ENCODE measurements at places on chromosomes 5 and 9.
A peak's percentile ranks its signal among the peaks of the same experiment; 100 is the strongest.

GRCh38 chr5:74452856-74453255 lies 187.7 kb downstream of the ENC1 start:
- ATAC-seq: no peak

GRCh38 chr9:79693750-79694149 lies 122.0 kb downstream of the TLE4 start:
- no peak for ATAC-seq

GRCh38 chr5:177473443-177474001 lies at the start of gene DBN1:
Gene DBN1, minus strand, starts transcription at chr5:177473634. Its CDS starts 113 bp downstream, at chr5:177473521.
- peak; percentile 65 for ATAC-seq

DNA sequence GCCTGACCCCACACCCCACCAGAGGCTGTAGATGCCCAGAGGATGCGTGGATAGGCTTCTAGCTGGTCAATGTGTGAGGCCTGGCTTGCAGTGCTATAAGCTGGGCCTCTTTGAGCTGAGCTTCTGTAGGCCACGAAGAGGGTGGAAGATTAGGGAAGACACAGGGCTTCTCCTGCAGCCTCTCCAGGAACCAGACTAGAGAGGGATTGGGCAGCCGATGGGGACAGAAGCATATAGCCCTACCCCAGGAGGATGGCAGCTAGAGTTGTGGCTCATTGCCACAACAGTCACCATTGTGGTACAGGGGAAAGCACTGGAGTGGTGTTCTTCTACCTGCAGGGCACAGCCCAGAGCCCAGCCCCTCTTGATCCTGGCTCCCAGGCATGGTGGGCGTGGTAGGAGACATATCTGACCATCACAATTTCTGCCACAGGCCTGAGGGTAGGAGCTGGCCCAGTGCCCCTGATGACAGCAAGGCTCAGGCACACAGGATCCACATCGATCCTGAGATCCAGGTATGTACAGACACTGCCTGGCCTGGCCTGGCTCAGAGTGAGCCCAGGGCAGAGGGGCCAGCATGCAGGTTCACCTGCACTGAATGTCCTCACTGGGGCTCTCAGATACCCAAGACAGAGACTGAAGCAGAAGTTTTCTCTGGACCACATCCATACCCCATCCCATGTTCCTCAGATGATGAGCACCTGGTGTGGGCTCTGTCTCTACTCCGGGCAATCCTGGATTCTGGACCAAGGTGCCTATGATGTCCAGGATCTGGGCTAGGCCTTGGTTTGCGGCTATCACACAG lies 8.7 kb downstream of the PDLIM4 start:
- no peak for ATAC-seq

DNA sequence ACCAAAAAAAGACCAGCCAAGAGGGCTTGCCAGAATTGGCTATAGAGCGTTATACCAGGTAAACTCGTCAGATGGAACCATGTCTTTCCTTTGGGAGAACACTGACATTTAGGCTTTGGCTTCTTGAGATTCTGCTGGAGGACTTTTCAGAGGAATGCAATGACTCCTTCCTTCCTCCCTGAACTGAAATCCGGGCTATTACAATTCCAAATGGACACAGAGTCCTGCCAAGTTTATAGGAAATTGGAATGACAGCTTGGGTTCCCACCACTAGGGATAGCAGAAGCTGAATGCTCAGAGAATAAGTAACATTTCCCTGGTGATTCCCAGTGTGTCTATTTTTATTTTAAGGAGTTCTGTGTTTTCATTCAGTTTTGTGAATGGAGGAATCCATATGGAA lies 143.0 kb downstream of the FGF1 start:
- peak; percentile 79 for ATAC-seq

- no peak for ATAC-seq
Measured at GRCh38 chr5:159163027-159163700, 46.2 kb downstream of the RNF145 start.

DNA sequence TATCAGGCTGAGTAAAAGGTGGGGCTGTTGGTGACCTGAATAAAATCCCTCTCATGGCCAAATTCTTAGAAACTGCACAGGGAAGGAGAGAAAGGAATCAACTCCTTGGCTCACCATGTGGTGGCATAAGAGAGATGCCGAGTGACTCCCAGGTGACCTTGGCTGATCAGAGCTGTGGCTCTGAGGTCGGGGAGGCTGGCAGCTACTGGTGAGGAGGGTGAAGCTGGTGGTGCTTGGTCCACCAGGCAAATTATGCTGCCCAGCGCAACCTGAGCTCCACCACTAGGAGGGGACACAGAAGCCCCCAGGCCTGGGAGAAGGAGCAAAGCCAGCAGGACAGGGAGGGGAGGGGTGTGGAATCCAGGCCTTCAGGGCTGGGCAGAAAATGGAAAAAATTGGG lies 111.2 kb upstream of the IL12B start:
- ATAC-seq: no peak

GRCh38 chr9:113989714-113990569 lies 88.2 kb downstream of the AMBP start:
- no peak for ATAC-seq

DNA sequence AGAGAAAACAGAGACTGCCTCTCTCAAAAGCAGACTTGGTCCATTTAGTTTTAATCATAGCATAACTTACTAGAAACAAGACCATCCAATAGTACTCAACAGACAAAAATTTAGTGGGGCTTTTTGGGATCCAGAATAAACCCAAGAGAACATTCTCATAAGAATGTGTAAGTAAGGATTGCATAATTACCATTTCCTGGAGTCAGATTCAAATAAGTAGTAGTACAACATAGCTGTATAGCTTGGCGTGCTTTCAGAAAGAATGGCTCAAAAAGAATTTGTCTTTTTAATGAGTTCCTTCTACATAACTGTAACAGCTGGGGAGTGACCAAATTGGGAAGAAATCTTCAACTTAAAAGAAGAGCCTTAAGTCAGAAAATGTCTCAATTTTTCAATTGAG lies 145.4 kb downstream of the DENND1A start:
- ATAC-seq: no peak

DNA sequence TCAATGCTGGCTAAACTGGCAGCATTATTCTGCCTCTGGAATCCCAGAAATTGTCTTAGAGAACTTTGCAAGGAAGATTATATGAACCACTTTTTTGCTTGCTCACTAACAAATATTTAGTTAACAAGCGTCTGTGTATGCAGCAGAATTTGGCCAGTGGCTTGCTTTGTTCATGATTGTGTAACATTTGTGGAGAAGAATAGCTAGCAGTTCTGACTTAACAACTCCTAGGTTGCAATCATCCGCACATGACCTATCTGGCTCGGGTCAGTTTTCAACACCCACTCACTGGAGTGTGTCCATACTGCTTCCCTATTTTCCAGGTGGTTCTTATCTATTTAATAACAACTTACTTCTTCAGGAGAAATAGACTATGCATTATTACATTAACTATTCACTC lies 98.5 kb downstream of the SNX18 start:
- peak; percentile 91 for ATAC-seq

DNA sequence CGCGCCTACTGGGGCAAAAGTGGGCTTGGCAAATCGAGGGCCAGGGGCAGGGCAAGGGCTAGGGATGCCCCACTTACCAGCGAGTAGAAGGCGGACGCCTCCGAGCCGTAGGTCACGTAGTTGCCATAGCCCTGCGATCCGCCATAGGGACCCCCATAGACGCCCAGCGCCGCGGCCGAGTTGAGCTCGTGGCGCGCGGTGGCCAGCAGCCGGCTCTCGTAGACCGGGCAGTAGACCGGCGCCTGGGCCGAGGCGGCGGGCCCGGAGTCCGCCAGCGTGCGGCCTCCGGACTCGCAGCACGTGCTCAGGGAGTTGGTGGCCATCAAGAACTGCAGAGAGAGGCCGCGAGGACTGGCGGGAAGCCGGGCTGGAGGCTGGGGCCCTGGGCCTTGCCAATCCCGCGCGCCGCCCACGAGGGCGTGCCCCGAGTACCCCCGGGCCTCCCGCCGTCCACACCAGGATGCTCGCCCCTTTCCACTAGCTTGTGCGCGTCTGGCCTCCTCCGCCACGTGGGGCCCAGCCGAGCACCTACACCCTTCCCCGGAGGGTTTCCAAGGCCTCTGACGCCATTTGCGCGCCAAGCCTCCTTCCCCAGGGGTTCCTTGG lies 891 bp downstream of the IRX4 start:
- ATAC-seq: no peak

GRCh38 chr5:118611332-118611945 lies 376.9 kb downstream of the DTWD2 start:
- ATAC-seq: no peak

GRCh38 chr5:53083927-53084326 lies 25.6 kb downstream of the MOCS2 start:
- ATAC-seq: no peak

DNA sequence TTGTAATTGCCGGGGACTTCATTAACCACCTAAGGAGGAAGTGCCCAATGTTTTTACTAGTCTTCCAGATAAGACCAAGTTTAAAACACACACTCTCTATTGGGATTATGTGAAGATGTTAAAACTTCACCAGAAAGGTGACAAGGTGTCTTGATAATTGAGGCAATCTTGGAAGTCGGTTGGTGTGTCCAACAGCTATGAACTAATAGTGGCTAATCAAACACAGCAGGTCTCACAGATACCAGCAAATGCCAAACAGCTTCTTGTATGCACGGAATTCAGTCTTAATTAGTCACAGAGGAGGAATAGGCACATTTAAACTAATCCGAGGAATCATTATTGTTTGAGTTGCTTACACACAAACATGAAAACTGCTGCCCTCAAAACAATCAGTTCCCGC lies 214.5 kb downstream of the SEC61B start:
- no peak for ATAC-seq

GRCh38 chr9:136494531-136495215 lies 11.8 kb upstream of the SEC16A start:
- ATAC-seq: peak; percentile 60

- no peak for ATAC-seq
Measured at GRCh38 chr9:74940600-74940999, 12.1 kb downstream of the C9orf40 start.

GRCh38 chr9:109423877-109424276 lies 74.2 kb downstream of the PTPN3 start:
- ATAC-seq: no peak

- no peak for ATAC-seq
Measured at GRCh38 chr5:77431286-77431685, 60.8 kb downstream of the WDR41 start.

GRCh38 chr5:156396063-156396829 lies 69.3 kb downstream of the SGCD start:
- no peak for ATAC-seq

GRCh38 chr9:33737811-33738606 lies 57.4 kb upstream of the PRSS3 start:
- ATAC-seq: no peak

- ATAC-seq: peak; percentile 91
Measured at GRCh38 chr9:136400038-136400834, at the start of gene SNAPC4. Gene SNAPC4, minus strand, starts transcription at chr9:136400170. Its CDS starts 1,742 bp downstream, at chr9:136398428.

- peak; percentile 69 for ATAC-seq
Measured at GRCh38 chr5:172902497-172903472, 56.4 kb upstream of the RPL26L1 start.

DNA sequence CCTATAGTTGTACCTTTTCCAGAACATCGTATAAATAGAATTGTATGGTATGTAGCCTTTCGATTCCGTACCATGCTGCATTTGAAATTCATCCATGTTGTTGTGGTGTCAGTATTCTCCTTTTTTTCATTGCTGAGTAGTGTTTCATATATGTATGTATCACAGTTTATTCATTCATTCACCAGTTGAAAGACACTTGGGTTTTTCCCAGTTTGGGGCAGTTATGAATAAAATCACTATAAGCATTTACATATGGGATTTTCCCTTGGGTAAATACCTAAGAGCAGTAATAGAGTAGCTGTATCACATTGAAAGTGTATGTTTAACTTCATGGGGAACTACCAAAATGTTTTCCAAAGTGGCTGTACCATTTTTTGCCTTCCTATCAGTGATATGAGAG lies 16.1 kb upstream of the FKTN start:
- no peak for ATAC-seq

- no peak for ATAC-seq
Measured at GRCh38 chr5:76571559-76571958, 51.6 kb downstream of the F2RL2 start.

DNA sequence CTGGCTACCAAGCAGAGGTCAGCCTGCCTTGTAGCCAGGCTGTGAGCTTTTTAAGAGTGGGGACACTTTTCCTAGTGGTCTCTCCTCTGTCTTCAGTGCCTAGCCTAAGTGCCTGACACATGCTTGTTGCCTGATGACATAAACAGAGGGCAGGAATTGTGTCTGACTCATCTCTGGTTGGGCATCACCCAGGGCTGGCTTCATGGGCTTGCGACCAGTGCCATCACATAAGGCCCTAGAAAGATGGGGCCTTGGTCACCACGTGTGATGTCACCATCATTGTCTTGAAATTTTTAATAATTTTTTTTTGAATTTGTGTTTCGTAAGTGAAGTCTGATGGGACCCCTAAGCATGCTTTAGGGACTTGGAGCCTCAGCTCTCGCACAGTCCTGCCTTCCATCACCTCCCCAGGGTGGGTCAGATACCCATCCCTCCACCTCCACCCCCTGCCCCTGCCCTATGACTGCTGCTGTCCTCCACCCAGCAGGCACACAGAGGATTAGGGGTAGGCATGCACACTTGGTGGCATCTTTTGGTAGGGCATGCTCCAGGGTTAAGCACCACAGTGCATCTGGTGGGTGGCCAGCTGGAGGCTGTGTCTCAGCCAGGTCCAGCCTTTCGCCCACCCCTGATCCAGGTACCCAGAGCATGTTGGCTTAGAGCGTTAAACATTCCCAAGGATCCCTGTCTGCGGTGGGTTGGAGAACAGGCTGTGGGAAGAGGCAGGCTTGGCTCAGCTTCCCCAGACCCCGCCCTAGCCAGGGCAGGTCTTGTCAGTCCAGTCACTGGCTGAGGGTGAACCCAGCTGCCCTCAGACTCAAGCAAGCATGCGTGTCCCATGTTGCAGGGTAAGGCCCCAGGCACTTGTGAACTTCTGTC lies 80.1 kb upstream of the SH3PXD2B start:
- no peak for ATAC-seq

- ATAC-seq: no peak
Measured at GRCh38 chr9:14119694-14120514, 194.0 kb downstream of the NFIB start.

GRCh38 chr9:121388140-121388905 lies 18.3 kb upstream of the STOM start:
- no peak for ATAC-seq

GRCh38 chr5:115306011-115306536 lies 9.6 kb upstream of the CCDC112 start:
- ATAC-seq: no peak

- peak; percentile 89 for ATAC-seq
Measured at GRCh38 chr5:125595095-125595494, 828.1 kb upstream of the GRAMD2B start.

- no peak for ATAC-seq
Measured at GRCh38 chr5:168239325-168239724, 52.1 kb upstream of the WWC1 start.

Data from gastroesophageal sphincter (tissue), 4 donors.